Hypothalamus (tissue), 51 donors: ENCODE measurements at places on chromosomes 16 and 17.

DNA sequence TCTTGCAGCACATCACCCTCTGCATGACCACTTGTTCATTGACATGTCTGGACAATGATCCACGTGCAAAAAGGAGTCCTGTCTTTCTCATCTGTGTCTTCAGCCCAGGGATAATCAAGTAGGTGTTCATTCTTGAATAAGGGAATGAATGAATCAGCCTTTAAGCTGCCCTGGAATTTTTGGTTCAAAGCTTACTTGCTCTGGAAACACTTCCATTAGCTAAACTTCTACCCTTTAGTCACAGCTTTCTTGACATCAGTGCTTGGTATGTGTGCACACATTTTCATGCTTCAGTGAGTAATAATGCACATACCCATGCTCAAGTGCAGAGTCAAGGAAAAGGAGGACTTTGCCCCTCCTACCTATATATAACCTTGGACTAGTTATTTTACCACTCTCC lies 103.0 kb upstream of the CDH13 start:
- no peak for DNase-seq

GRCh38 chr16:24430954-24431760 lies 108.2 kb upstream of the RBBP6 start:
- DNase-seq = no peak

- no peak for DNase-seq
Observed at GRCh38 chr16:84048871-84049270, 6.3 kb upstream of the SLC38A8 start.

- no peak for DNase-seq
Observed at GRCh38 chr17:7144213-7144612, 29.6 kb upstream of the ASGR2 start.

DNA sequence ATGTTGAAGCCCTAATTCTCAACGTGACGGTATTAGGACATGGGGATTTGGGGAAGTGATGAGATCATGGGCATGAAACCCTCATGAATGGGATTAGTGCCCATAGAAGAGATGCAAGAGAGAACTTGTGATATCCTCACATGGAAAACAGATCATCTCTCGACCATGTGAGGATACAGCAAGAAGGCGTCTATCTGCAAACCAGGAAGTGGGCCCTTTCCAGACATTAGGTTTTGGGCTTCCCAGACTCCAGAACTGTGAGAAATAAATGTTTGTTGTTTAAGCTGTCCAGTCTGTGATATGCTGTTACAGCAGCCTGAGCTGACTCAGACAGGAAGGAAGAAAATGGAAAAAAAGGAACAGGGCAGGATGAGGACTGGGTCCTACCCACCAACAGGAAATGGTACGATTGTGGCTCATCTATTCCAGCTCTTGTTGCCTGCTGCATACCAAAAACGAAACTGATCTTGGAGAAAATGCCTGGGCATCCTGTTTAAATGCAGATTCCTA lies 21.9 kb upstream of the SSTR2 start:
- no peak for DNase-seq

DNA sequence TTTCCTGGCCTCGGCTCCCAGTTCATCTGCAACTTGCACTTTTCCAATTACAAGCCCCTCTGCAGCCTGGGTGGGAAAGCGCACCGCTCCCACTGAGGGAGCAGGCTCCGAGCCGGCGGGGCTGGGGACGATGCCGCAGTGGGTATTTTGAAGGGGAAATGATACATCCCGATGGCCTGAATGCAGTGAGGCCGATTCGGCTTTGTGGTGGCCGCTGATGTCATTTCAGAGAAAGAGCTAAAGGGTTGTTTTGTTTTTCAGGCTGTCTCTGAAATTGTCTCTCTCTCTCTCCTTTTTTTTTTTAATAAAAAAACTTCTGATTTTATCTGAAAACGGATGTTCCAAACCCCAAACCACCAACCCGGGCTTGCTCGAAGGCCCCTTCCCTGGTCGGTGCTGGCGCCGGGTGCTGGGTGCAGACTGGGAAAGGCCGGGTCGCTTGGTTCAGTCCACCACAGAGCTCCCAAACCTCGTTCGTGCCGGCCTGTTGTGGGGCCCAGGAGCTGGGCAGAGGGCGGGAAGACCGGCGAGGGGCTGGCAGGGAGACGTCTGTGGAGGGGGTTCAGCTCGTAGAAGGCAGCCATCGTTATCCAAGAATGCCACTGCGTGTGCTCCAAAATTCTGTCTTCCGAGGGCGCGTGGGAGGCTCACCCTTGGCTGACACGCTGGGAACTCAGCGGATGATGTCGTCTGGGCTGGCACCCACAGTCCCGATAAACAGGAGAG lies 102.8 kb downstream of the FOXL1 start:
- DNase-seq = no peak

DNA sequence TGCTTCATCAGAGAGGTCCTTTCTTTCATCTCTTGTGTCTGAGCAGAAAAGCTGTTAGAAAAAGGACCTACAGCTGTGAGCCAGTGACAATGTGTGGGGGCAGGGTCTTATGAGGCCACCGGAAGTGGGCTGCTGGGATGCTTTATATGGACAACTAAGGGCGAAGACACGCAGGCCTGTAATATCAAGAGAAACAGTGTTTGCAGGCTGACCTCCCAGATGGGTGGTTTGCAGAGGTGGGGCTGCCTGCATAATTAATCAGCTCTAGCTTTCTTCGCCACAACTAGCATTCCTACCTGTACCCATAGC lies 30.4 kb upstream of the SALL1 start:
- DNase-seq = no peak

DNA sequence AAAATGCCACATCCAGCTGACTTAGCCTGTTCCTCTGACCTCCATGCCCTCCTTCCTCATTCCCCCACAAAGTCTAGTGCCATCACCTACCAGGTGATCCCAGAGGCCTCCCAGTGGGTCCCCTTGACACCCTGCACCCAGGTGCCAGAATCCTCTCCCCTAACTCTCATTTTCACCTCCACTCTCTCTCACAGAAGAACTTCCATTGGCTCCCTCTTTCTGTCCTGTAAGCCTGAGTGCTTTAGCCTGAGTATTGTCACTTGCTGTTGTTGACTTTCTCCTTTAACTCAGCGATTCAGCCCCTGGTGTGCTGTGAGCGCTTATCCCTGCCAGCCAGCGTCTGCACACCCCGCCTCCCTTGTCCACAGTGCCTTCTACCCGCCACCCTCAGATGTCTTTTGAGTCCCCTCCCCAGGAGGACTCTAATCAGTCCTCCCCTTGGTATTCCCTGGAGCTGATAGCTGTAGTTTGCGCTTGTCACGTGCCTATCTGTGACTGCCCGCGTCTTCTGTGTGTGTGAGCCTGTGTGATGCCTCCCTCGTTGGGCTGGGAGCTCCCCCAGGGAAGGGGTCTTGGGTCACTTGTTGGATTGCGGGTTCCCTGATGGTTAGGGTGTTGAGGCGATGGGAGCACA lies 31.9 kb downstream of the ARHGAP23 start:
- DNase-seq = no peak

DNA sequence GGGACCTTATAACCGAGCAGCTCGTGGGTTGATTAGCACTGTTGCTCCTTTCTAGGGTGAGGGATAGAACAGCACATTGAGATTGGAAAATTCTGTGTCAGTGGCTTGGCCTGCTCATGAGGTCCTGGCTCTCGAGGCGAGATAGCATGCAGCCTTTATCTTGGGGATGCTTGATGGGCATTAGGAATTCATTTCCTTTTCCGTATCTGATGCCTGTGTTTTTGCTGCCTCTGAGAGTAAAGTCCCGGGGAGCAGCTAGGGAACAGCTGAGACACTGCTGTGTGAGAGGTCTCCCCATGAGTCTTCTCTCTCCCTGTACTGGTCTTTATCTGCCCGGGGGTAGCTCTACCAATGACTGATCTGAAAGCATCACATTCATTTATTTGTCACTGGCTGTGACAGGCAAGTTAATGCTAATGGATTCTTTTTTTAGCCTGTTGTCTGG lies 14.5 kb downstream of the MSI2 start:
- no peak for DNase-seq

DNA sequence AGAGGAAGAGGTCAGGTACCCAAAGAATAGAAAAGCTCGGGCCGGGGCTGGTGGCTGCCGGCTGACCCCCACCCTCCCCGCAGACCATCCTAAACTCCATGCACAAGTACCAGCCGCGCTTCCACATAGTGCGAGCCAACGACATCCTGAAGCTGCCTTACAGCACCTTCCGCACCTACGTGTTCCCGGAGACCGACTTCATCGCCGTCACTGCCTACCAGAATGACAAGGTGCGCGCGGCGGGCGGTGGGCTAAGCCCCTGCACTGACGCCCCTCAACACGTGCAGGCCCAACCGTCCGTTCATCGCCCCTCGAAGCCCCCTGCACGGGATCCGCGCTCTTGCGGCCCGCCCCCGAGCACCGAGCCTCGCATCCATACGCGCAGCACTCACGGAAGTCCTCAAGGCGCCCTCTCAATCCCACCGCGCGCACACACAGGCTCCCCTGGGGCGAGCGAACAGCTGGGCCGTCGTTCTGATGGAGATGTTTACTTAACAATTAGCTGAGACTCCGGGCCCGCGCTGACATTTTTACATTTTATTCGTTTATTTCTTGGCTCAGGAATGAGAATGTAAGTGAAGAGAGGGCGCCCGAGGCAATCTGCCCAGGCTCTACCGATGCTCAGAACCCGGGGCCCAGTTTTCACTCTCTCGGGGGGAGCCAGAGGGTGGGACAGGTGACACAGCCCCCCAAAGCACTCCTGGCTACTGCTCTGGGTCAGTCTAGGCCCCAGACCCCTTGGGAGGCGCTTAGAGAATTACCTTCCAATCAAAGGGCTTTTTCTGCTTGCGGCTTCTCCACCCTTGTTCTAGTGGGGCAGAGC lies 3.5 kb downstream of the TBX2 start:
- DNase-seq = no peak

- DNase-seq = no peak
Observed at GRCh38 chr17:34133350-34133749, 121.7 kb upstream of the CCL2 start.

DNA sequence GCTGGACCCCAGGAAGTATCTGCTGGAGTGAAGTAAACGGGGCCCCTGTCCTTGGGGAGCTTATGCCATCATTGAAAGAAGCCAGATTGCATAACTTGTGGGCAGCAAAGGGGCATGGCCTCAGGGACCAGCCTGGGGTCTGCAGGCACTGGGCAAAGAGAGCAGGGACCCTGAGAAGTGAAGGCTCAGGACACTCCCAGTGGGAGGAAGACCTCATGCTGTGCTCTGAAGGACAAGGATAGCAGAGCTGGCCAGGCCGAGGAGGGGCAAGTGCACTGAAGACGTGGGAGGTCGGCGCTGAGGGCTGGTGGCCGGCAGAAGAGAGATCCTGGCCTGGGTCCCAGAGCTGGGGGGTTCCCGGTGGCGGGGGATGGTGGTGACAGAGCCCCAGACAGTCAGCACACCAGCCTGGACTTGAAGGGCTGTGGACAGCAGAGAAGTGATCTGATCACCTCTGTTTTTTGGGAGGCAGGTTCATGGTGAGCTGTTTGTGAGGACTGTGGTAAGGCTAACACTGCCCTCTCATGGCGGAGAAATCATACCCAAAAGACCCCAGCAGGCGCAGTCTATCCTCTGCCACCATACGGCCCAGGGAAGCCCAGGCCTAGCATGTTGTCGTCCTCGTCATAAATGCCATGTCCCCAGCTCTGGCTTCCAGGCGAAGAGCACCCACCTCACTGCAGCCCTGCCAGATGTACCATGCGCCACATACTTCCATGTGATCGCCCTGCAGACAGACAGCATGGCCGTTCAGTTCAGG lies 7.1 kb upstream of the CNP start:
- DNase-seq = no peak

GRCh38 chr17:82870541-82870940 lies 30.7 kb upstream of the ZNF750 start:
- DNase-seq = no peak

GRCh38 chr17:75773808-75774470 lies 8.9 kb upstream of the GALK1 start:
- DNase-seq = no peak

DNA sequence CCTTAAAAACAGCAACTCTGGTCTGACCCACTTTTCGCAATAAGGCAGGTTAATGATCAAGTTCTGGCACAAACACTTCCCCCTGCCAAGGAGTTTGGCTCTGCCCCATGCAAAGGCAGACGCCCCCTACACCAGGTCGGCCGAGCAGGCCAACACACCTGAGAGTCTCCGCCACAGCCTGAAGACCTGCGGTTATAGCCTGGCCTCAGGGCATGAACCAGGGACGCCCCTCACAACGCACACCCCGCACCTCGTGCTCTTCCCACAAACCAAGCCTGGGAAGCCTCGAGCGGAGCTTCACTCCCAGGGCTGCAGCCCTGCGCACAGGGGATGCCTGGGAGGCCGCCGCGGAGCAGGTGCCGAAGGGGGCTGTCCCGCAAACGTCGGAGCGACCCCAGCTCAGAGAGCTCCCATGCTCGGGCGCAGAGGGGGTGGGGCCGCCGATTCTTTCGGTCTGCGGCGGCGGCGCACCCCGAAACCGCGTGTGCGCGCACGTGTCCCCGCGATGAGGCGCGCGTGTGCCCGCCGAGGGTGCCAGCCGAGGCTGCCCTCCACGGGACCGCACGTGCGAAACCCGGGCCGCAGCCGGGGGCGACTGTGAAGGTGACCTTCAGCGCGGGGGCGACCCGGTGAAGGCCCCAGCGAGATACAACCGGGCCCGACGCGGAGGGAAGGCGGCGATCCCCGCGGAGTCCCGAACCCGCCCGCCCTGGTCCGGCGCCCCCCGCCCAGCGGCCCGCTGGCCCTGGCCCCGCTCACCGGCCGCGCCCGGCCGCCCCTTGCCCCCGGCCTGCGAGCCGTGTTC lies 559 bp downstream of the CLUH start:
- no peak for DNase-seq

GRCh38 chr17:48177816-48178215 lies 70.2 kb downstream of the SNX11 start:
- no peak for DNase-seq

GRCh38 chr17:69358688-69359596 lies 32.0 kb upstream of the ABCA5 start:
- no peak for DNase-seq
